Stimulated activated CD4-positive, alpha-beta T cell treated with anti-CD3 and anti-CD28 coated beads, Interleukin-4, amount 100 ng/mL, for 4 hours (primary cell): ENCODE measurements at places on chromosomes 12 and 14.

DNA sequence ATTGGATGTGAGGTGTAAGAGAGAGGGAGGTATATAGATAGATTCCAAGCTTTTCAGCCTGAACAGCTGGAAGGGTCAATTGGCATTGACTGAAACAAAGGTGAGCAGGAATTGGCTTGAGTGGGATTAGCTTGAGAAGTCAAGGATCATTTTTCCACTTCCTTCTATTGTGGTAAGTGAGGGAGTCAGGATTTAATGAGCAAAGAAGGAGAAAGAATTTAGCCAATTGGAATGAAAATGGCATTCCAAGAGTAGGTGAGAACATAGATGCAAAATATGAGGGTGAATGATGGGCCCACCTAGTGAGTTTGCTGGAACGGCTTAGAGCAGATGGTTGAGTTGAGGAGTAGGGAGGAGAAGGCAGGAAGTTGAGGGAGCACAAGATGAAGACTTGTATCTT is 56.5 kb upstream of the ETV6 start:
- DNase-seq: no peak

- no peak for DNase-seq
Observed at GRCh38 chr12:50458606-50459005, 46.2 kb upstream of the DIP2B start.

DNA sequence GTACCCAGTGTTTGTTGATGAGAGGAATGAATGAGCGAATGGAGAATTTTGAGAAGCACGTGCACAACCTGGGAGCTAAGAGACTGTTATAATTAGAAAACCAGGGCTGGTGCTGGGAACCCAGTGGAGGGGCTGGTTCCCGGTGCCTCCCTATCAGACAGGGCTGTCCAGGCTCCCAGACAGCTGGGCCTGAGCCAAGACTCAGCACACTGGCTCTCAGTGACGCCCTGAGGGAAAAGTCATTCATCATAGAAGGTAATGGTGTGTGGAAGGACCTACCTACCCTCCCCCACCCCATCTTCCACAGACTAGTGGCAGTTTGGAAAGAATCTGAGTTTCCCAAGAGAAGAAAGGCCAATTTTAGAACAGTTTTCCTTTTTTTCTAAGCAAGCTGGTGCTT is 34.7 kb downstream of the KCNA5 start:
- no peak for DNase-seq

DNA sequence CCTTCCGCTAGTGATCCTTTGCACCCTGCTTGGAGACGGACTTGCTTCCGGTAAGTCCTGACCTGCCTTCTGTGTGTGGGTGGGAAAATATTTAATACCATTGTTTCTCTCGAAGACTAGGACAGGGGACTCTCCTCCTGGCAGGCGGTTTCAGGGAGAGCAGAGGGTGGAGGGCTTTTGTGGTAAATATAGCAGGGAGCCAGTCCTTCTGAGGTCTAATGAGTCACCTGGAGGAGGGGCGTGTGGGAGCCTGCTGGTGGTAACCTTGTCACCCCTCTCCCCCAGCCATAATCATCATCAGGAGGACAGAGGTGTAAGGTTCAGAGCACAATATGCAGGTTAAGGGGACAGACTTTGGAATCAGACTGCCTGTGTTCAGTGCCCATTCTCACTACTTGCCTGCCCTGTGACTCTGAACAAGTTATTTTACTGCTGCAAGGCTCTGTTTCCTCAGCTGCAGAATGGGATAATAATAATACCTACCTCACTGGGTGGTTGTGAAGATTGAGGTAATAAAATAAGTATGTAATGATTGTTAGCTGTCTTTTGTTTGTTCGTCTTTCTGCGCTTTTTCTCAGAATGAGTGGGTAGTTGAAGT is 47.4 kb downstream of the SUSD6 start:
- DNase-seq: peak; percentile 54

GRCh38 chr12:62684570-62685295 is 218.1 kb downstream of the MON2 start:
- no peak for DNase-seq

GRCh38 chr12:11978726-11979384 is 91.9 kb upstream of the BCL2L14 start:
- no peak for DNase-seq

- DNase-seq: no peak
Observed at GRCh38 chr12:9040484-9041186, 51.3 kb downstream of the KLRG1 start.

- peak; percentile 21 for DNase-seq
Observed at GRCh38 chr14:100237735-100238418, 1.1 kb upstream of the YY1 start.

- no peak for DNase-seq
Observed at GRCh38 chr12:65779946-65780345, 44.3 kb upstream of the HMGA2 start.
